ENCODE measurements at places on chromosomes 1 and 21.

- peak; percentile 48 for DNase-seq
Measured at GRCh38 chr1:2546515-2547209, 9.5 kb upstream of the TNFRSF14 start.

DNA sequence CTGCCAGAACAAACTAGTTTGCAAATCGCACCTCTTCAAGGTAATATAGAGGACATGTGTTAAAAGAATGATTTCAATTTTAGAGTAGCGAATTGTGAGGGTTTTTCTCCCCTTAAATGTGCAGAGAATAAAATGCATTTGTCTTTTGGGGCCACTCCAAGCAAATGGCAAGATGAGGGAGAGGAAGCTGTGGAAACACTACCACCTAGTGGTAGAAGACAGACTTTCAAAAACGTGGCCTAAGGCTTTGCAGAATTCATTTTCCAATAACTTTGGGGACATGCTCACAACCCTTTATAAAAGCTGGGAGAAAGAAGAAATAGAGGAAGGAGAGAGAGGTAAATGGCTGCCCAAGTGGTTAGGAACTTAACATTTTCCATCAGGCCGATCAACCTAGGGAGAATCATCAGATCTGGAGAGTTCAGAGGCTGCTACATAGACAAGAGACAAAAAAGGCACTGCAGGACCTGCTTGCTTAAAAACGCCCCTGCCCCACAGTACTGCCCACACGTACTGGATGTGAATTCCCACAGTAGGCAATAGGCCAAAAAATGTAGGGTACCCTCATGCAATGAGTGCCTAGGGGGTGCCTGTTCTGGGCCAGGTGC is 15.7 kb upstream of the RCAN1 start:
- DNase-seq, result peak; percentile 35

DNA sequence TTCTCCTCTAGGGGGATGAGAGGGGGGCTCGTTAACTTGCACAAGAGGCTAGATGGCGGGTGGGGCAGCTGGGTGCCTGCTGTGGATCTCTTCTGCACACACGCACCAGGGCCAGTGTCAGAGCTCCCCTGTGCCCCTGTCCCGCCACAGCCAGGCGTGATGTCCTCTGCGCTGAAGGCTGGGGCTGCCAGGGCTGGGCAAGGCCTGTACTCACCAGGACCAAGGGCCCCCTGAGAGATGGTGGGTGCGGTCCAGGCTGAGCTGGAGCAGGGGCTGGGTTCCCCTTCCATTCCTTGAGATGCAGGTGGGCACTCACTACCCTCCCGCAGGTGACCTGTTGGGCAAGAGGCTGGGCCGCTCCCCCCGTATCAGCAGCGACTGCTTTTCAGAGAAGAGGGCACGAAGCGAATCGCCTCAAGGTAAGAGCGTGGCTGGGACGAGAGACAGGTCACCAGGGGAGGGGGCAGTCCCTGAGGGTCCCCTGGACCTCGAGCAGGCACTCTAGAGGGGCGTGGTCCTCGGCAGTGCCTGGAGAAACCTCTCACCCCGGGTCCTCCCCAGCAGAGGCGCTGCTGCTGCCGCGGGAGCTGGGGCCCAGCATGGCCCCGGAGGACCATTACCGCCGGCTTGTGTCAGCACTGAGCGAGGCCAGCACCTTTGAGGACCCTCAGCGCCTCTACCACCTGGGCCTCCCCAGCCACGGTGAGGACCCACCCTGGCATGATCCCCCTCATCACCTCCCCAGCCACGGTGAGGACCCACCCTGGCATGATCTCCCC is 15.2 kb downstream of the SAMD11 start:
- no peak for DNase-seq

- DNase-seq, result no peak
Measured at GRCh38 chr1:107479865-107480350, 339.1 kb downstream of the NTNG1 start.

GRCh38 chr21:33259995-33260394 is 6.2 kb upstream of the IL10RB start:
- no peak for DNase-seq

GRCh38 chr1:147204080-147204479 is 21.1 kb downstream of the FMO5 start:
- DNase-seq, result no peak

- DNase-seq, result no peak
Measured at GRCh38 chr1:90614872-90615271, 102.2 kb downstream of the BARHL2 start.

DNA sequence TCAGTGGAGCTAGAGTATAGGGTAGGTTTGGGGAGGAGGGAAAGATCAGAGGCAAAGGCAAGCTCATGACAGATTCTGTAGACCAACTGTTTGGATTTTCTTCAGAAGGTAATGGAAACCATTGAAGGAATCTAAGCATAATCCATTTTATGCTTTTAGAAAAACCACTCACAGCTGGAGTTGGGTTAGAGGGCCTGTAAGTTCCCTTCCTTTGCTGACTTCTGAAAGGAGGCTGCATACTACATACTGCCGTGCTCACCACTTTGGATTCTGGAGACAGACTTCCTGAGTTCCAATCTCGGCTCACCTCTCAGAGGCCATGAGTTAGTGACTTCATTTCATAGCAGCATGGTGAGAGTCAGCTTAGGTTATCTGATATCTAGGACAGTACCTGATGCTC is 6.4 kb upstream of the SYT2 start:
- DNase-seq, result no peak

DNA sequence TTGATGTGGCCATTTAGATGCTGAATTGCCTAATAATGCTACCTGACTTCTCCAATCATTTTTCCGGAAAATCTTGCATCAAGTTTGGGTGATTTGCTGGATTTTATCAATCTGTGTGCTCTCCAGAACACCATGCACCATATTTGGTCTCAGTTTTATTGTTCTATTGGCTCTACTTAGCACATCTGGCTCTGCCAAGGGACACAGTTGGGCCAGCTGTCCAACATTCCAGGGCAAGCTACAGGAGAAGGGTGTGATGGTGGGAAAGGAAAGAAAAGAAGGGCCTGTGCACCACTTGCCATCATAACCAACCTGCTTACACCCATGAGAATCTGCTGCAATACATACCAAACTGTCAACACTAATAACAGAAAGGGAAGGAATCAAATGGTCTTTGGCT is 90.2 kb upstream of the NFIA start:
- DNase-seq, result no peak

- DNase-seq, result peak; percentile 11
Measured at GRCh38 chr1:57711326-57711725, 287.5 kb upstream of the DAB1 start.

DNA sequence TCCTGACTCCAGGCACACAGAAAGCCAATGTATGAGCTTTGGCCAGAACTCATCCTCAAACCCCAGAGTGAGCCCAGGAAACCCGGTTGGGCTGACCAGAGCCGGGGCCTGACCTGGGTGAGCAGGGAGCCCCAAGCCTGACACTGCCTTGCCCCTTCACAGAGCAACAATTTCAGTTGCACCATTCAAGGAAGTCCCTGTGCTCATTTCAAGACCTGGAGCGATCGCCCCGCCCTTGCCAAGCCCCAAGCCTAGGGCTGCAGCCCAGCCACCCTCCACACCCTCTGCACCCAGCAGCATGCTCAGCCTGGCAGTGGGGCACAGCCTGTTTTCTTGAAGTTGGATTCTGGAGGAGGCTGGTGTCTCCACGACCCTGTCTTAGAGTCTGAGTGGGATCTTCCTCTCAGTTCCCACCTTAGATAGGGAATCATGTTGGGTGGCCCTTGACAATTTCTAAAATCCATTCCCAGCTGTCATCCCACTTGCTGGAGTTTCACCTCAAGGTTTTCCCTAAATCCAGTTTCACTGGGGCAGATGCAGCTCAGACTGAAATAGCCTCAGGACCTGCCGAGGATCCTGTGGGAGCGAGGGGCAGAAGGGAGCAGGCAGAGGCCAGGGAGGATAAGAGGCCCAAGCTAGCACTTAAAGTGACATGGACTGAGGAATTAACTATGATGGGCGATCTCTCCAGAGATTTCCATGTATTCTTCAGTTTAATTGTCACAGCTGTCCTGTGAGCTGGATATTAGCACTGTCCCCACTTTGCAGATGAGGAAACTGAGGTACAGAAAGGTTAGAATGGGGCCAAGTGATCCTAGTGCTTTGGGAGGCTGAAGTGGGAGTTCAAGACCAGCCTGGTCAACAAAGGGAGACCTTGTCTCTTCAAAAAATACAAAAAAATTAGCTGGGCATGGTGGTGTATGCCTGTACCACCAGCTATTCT is 2.5 kb downstream of the NBL1 start:
- no peak for DNase-seq

- DNase-seq, result no peak
Measured at GRCh38 chr1:9149837-9150581, 21.1 kb upstream of the GPR157 start.

DNA sequence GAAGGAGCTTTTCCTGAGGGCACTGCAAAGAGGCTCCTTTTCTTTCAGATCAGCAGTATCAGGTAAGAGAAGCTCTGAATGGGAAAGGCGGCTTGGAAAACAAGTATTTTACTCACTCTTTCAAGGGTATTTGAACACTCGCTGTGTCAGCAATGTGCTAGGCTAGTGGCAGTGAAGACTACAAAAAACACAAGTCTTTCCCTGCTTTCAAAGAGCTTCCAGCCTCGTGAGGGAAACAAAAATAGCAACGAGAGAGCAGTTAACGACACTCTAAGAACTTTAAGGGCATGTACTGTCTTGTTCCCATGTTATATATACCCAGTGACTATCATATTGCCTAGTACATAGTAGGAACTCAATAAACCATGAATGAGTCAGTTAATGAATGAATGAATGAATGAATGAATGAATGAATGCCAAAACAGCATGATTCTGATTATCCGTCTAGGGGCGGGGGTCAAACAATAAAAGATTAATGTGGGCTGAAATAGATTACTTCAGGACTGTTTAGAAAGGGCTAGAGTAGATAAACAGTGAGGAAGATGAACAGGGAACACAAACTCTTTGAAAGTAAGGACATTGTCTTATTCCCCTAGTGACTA is 14.2 kb upstream of the MCOLN3 start:
- no peak for DNase-seq

GRCh38 chr1:63710761-63711380 is 62.9 kb upstream of the ROR1 start:
- DNase-seq, result no peak

DNA sequence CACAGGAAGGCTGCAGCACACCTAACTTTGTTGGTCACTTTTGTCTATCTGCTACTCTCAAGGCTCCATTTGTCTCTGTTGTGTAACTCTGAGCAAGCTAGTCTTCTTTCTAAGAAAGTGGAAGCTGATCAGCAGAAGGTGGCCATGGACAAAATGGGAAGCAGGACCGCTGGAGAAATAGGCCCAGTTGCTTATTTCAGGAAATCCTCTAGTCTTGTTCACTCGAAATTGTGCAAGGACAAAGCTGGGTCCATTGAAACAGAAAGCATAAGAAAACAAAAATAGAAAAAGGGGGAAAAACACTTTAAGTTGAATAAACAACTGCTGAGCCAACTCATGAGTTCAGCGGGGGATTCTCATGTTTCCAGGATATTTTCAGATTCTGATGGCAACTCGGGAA is 150.1 kb downstream of the PBX1 start:
- no peak for DNase-seq

GRCh38 chr1:60367532-60367931 is 294.0 kb upstream of the C1orf87 start:
- DNase-seq, result no peak

GRCh38 chr1:20472860-20473711 is 12.9 kb downstream of the CAMK2N1 start:
- peak; percentile 82 for DNase-seq

GRCh38 chr1:170530972-170531757 is 801 bp upstream of the GORAB start:
- DNase-seq, result no peak

GRCh38 chr1:119893238-119893791 is 3.0 kb downstream of the ADAM30 start:
- DNase-seq, result no peak

DNA sequence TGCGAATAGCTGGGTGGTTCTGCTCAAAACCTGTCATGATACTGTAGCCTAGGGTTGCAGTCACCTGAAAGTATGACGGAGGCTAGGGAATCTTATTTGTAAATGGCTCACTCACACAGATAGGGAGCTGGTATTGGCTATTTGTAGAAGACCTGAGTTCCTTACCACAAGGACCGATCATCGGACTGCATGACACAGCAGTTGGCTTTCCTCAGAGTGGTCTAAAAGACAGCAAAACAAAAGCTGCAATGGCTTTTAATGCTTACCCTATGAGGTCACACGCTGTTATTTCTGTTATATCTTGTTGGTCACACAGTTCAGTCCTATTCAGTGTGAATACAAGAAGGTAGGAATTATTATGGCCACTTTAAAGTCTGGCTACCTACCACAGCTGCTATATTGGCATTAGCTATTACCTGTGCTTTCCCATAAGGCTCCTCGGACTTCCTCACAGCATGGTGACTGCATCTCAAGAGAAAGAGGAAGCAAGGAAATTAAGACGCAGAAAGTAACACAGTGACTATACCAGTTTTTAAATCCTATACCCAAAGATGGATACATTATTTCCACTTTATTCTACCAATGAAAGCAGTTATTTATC is 68.4 kb upstream of the LRRC7 start:
- no peak for DNase-seq

DNA sequence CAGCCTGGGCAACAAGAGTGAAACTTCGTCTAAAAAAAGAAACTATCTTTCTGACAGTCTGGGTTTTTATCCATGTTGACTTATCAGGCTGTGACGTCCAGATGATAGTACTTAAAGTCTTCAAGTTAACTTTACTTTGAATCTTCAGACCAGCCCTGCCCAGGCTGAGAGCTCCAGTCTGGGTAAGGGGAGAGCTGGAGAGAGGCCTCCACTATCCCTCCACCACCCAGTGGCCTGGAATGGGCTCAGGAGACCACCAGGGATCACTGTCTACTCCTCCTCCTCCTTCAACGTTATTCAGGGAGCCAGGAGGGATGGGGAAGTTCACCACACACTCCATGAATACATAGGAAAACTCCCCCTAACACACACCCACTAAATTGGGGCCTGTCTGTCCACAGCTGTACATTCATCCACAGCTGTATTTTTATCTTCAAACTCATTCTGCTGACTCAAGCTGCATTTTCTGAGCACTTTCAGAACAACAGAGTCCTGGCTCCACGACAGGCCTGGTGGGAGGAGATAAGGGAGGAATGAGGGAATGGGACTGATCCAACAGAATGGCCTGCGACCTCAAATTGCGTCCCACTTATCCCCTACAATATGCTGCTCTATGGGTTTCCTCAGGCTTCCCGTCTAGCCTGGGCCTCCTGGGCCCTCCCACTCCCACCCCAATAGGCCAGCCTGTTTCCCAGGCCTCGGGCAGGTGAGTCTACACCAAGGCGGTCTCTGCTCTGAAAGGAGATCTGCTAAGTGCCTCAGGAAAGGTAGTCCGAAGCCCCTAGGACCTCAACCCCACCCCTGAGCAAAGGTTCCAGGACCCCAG is 1.8 kb downstream of the SLC45A3 start:
- DNase-seq, result peak; percentile 64
